Effector memory CD4-positive, alpha-beta T cell (primary cell): ENCODE measurements at places on chromosomes 5 and 9.

GRCh38 chr5:104733063-104733669 lies 1170.6 kb upstream of the NUDT12 start:
- DNase-seq: no peak

DNA sequence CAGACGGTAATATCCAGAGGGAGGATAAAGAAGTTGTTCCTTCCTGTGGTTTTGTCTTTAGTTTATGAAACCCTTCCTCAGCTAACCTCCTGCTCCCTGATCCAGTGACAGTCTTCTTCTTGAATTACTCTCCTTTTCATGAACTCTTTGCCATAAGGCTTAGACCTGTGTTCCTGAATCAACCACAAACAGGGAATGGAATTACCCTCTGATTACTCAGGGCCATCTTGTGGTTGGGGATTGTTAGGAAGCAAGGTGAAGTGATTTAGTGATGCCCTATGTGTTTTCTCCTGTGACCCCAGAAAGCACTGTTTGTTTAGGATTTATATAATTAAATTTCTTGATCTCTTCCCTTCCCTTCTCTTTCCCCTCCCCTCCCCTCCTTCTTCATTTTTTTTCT lies 409.1 kb downstream of the TAF11L14 start:
- DNase-seq: no peak

DNA sequence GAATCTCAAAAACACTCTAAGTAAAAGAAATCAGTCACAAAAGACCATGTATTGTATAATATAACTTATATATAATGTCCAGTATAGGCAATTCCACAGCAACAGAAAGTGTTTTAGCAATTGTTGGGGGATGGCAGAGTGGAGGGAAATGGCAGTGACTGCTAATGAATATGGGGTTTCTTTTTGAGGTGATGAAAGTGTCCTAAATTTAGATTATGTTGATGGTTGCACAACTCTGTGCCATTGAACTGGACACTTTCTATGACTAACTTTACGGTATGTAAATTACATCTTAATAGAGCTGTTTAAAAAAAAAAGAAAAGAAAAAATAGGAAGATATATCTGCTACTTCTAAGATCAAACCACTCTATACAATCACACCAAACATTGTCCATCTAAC lies 124.9 kb upstream of the ZNF462 start:
- DNase-seq: no peak

GRCh38 chr9:120868339-120868675 lies 8.7 kb downstream of the PHF19 start:
- DNase-seq: no peak

- no peak for DNase-seq
Measured at GRCh38 chr5:125558016-125558415, 811.6 kb upstream of the ZNF608 start.

DNA sequence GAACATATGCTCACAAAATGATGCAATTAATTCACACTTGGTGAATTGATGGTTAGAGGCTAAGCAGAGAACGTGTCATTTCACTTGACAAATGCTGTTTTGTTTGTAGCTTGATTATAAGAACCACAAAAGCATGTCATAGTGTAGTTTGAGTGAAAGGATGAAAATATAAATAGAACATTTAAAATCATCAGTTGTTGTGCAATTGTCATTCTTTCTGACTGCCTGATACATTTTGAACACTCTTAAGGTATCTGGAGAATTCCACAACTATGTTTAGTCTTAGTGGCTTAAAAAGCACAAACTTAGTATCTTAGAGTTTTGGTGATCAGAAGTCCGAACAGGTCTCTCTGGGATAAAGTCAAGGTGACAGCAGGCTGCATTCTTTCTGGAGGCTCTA lies 129.4 kb downstream of the BASP1 start:
- no peak for DNase-seq

GRCh38 chr5:88503406-88503805 lies 234.8 kb upstream of the TMEM161B start:
- DNase-seq: no peak

DNA sequence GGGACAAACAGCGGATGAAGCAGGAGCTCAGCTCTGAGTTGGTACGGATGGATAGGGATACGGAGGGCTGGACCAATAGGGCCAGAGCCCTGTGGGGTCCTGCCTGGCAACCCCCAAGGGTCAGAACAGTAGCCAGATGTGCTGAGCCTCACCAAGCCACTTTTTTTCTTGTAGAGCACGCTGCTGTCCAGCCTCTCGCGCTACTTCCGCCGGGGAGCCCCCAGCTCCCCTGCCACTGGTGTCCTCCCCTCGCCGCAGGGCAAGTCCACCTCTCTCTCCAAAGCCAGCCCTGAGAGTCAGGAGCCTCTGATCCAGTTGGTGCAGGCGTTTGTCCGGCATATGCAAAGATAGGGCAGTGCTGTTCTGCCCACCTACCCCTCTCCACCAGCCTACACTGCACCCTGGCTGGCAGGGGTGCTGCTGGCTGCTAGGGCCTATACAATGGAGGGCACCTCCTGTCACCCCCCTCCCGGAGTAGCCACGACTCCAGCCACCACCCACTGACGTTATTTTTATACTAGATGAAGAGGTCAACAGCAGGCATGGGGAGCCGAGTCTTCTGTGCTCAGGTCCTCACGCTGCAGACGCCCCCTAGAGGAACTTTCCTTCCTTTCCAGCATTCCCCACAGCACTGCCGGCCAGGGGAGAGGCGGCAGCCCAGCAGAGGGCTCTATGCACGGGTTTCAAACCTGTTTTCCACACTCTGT lies 21.6 kb downstream of the SH3GLB2 start:
- no peak for DNase-seq

- no peak for DNase-seq
Measured at GRCh38 chr5:115309751-115310370, 13.4 kb upstream of the CCDC112 start.

- no peak for DNase-seq
Measured at GRCh38 chr9:13279284-13280141, at the start of gene MPDZ. MPDZ (minus strand) TSS chr9:13279692; CDS start chr9:13250315, 29,377 bp downstream.

- no peak for DNase-seq
Measured at GRCh38 chr5:138724470-138725146, 28.6 kb upstream of the CTNNA1 start.

GRCh38 chr5:131068893-131069643 lies 96.0 kb downstream of the HINT1 start:
- peak; percentile 2 for DNase-seq

GRCh38 chr5:15020736-15021135 lies 149.2 kb upstream of the ANKH start:
- DNase-seq: no peak

- no peak for DNase-seq
Measured at GRCh38 chr5:1292846-1293415, 1.9 kb downstream of the TERT start.

DNA sequence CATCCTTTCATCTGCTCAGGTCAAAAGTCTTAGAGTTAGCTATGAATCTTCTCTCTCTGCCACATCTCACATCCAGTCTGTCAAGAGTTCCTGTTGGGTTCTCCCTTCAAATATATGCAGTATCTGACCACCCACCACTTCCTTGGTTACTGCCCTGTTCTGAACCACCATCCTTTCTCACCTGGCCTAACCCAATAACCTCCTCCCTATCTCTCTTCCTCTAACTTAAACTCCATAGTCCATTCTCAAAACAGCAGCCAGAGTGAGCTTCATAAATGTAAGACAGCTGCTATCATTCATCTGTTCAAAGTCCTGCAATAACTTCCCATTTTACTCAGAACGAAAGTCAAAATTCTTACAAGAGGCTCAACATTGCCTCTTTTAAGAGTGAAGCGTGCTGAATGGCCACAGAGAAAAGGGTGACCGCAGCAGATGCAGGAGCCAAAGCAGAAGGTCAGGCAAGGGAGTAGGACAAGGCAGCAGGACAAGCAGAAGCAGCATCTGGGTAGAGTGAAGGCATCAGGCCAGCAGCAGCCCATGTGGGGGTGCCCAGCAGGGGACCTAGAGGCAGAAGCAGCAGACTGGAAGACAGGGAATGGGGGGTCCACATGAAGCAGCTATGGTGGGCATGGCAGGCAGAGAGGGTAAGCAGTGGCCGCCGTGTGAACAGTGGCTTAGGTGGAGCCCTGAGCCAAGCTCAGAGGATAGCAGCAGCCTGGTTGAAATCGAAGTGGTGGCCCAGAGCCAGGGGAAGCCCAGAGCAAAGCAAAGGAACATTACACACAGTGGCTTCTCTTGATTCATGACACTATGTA lies 39.3 kb upstream of the CDC42SE2 start:
- no peak for DNase-seq

DNA sequence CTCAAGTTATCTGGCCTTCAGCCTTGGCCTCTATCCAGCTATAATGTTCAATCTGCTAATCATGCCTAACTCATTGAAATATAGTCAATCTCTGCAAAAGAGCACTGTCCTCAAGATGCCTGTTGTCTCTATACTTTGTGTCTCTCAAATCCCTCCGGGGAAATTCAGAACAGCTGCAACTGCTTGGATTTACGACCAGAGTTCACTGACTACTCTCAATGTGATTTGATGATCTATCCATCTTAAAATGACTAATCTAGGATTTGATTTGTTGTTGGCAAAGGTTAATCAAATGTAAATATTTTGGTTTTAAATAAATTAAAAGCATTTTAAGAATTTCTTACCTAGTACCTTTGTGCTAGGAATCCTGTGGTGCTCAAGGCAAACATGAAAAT lies 40.9 kb downstream of the SVEP1 start:
- DNase-seq: no peak

GRCh38 chr9:92970467-92970923 lies 23.2 kb downstream of the FGD3 start:
- DNase-seq: no peak

DNA sequence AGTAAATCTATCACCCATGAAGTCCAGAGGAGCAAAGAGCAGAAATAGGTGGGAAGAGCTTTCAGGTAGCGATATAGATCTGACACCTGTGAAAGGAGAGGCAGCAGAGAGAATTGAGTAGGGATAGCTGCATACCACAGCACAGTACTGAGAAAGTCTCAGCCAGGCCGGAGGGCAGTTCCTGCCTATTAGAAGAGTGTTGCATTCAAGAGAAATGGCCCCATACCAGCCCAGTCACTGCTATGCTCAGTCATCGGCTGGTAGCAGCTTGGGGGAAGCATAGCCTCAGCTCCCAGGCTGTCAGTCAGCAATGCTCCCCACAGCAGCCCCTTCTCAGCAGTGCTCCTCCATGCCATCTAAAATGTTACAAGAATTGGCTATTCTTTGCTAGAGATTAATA lies 285.1 kb upstream of the CDH6 start:
- DNase-seq: no peak

- DNase-seq: no peak
Measured at GRCh38 chr9:121464968-121465367, 34.7 kb downstream of the GGTA1 start.

DNA sequence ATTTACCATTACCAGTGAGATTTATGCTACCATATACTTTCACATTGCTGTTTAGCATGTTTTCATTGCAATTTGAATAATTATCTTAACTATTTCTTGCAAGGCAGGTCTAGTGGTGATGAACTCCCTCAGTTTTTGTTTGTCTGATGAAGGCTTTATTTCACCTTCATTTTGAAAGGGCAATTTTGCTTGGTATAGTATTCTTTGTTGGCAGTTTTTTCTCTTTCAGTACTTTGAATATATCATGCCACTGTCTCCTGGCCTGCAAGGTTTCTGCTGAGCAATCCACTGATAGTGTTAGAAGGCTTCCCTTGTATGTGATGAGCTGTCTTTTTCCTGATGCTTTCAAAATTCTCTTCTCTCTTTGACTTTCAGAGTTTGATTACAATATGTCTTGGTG lies 188.0 kb downstream of the MARCHF11 start:
- no peak for DNase-seq

GRCh38 chr5:116604805-116605204 lies 30.2 kb upstream of the SEMA6A start:
- DNase-seq: no peak

GRCh38 chr9:70534471-70534870 lies 120.0 kb upstream of the KLF9 start:
- DNase-seq: no peak

- no peak for DNase-seq
Measured at GRCh38 chr9:38619556-38620447, 594 bp downstream of the ANKRD18A start.

DNA sequence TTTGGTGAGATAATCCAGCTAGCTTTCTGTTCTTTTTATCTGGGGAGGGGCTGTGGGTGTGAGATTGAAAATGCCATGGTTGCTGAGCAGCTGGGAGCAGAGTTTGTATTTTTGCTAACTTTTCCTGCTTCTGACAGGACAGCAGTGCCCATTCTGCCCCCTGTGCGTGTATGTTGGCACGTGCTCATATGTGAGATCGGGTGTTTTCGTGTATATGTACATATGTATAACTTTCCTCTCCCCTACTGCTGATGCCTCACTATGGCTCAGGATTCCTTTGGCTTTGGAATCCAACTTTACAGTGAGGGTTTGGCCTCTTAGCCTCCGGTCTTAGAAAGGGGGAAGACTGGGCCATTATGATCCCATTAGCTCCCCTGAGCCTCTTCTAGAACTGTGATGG lies 38.3 kb downstream of the RGS3 start:
- no peak for DNase-seq

DNA sequence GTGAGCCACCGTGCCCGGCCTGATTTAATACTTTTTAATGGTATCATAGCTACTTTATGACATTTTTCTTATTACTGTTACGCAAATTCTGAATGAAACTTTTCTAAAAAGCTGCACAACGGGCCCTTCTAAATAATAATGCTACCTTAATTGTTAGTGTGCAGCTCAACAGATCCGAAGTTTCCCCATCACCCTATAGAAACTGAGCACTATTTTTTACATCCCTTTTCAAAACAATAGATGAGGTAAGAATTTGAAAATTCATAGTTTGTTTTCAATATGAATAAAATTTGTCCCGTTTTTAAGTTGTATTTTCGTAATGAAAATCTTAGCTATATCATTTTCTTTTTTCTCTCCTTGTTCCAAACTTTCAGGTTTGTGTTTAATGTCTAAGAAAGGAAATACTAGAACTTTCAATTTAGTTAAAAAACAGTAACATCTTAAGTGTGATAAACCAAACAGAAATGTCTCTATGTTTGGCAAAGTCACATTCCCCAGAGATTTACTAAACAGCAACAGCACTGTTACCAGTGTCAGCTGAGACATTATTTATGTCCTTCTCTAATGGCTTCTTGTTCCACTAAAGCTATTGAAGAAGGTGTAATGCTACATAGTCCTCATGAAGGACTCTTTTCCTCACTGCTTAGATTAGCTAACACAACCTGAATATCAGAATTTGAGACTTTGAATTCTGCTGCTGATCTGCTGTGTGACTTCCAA lies 22.9 kb downstream of the KIF2A start:
- DNase-seq: no peak

- DNase-seq: no peak
Measured at GRCh38 chr9:20379804-20380225, 242.5 kb downstream of the MLLT3 start.

DNA sequence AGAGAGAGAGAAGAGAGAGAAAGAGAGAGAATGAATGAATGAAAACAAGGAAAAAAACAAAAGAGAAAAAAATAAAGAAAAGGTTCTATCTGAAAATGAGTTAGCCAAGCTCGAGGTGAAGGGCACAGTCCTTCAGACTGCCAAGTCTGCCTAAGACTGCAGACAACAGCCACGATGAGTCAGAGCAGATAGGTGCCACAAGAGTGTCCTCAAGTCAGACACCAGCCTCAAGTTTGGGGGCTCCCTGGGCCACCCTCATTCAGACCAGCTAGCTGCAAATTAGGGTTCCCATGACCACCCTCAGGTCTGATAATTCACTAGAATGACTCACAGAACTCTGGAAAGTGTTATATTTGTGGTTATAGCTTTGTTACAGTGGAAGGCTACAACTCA lies 13.9 kb upstream of the HABP4 start:
- DNase-seq: no peak
